CD4-positive, alpha-beta T cell treated with Interferon alpha-2 for 1 hour (primary cell): ENCODE measurements at places on chromosomes 16 and 17.

DNA sequence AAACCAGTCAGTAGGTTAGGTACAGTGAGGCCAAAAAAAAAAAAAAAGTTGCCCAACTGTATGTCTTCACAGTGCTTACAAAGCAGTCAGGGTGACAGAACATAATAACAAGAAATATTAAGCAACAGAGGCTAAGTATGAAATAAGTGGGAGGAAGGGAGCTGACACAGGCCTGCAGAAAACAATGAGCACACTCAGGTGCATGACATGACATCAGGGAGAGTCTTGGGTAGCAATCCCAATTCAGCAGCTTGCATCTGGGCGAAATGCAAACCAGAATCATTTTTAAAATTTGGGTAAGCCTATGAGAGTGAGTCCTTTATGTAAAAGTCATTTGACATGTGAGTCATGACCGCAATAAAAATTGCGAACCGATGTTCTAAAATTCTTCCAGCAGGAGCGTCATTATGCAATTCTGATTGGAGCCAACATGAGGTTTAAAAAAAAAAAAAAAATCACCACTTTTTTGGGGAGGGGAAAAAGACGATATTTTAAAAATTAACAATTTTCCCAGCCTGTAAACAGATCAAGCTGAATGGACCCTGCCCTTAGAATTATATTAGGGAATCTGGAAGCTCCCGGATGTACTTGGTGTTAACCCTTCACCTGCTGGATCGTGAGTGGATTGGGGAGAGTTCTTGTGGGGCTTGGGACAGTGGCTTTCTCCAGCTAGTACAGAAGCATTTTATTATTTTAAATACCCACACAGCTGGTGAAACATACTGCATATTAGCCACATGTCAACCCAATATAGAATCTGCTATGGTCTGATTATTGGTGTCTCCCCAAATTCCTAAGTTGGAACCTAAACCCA is 127.9 kb downstream of the NPIPB5 start:
- no peak for DNase-seq

GRCh38 chr17:70165383-70165782 is 3.9 kb upstream of the KCNJ2 start:
- no peak for DNase-seq

DNA sequence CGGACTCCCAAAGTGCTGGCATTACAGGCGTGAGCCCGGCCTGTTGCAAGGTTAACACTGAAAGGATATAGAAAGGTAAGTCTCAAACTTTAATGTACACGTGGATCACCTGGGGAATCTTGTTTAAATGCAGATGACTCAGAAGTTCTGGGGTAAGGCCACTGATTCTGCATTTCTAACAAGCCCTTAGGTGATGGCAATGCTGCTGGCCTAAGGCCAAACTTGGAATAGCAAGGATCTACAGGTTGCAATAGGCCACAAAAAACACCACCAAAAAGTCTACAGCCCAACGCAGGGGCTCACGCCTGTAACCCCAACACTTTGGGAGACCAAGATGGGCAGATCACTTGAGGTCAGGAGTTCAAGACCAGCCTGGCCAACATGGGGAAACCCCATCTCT is 4.2 kb downstream of the CMTM4 start:
- no peak for DNase-seq

GRCh38 chr16:59324462-59324861 is 590.3 kb upstream of the GOT2 start:
- no peak for DNase-seq

GRCh38 chr16:77668201-77668600 is 54.1 kb upstream of the NUDT7 start:
- no peak for DNase-seq

DNA sequence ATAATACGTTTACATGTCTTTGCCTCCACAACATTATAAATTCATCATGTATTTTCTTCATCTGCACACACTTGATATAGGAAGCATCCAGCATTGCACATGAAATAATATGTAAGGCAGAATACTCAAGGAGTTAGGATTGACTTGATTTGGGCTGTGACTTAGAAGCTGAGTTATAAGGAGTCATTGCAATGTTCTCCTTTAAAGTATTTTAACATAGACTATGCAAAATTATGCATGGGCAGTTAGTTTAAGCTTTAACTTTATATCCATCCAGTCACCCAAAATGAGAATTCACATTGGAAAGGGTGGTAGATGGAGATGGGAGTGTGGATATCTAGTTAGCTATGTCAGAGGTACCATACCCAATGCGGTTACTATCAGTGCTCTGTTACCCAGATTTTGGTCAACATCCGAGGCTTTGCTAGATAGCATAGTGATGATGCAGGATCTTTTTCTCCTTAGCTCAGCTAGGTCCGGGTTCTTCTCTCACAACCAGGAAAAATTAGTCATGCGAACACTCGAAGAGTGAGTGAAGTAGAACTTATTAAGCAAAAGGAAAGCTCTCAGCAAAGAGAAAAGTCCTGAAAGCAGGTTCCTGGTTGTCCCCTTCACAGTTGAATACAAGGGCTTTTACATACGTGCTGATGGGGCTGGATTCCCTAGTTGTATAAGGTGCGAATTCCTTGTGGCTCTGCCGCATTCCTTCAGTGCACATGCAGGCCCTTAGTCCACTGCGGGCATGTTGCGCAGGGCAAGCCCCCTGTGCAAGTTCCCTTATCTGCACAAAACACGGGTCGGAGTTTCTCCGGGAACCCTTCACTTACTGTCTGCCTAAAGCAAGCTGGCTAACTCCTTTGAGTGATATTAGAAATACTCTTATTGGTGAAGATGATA is 73.1 kb upstream of the FAM20A start:
- no peak for DNase-seq

DNA sequence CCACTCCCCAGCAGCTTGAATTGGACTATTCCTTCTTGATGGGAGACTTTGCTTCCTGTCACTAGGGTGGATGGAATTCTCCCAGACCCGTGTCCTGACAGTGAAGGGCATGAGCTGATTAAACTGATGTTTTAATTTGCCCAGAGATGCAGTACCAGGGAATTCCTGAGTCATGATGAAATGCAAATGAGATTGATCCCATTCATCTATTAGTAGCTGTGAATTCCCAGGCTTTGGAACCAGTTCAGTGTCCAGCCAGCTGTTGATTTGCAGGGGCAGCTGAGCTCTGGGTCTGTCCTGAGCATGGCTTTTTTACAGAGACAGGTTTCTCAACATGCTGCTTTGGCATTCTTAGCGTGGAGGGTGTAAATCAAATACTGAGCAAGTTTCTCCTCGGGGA is 157.9 kb downstream of the PITPNC1 start:
- DNase-seq: no peak

DNA sequence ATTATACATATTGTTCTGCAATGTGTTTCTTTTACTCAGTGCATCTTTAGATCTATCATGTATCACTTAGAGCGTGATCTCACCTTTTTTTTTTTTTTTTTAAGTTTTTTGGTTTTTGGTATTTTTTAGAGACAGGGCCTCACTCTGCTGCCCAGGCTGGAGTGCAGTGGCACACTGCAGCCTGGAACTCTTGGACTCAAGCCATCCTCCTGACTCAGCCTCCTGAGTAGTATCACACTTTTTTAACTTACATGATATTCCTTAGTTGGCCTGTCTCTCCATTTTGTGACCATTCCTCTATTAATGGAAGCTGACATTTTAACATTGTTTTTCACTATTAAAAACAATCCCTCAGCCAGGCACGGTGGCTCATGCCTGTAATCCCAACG is 4.7 kb upstream of the MPO start:
- DNase-seq: no peak

- no peak for DNase-seq
Observed at GRCh38 chr17:69254187-69254586, 25.6 kb upstream of the ABCA10 start.

DNA sequence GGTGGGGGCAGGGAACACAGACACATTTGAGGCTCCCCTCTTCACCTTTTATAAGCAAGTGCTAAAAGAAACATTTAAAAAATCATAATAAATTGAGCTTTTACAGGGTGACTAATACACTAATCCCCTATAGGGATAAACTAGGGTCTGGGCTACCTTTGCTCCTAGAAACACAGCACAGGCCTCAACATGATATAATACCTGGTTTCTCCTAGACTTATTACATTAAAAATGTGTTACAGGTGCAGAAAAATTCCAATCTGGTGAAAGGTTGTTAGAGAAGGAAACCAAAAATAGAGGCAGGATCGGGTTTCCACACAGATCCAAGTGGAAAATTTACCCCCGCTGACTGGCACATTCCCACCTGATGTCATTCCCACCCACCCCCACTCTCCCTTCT is 124.7 kb upstream of the NOG start:
- no peak for DNase-seq

- DNase-seq: no peak
Observed at GRCh38 chr17:78828470-78829185, 12.0 kb downstream of the USP36 start.

DNA sequence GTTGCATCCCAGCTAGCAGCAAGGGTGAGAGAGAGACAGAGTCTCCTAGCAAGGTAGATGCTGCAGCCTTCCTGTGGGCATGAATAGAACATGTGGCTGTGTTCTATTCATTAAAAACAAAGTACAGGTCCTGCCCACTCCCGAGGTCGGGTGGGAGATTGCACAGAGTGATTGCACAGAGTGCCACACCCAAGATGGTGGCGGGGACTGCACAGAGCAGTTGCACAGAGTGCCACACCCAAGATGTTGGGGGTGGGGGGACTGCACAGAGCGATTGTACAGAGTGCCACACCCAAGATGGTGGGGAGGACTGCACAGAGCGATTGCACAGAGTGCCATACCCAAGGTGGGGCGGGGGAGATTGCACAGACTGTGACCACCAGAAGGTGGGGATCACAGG is 410.8 kb upstream of the EEF2KMT start:
- DNase-seq: no peak

GRCh38 chr16:19142939-19143598 is 25.0 kb upstream of the SYT17 start:
- DNase-seq: no peak

DNA sequence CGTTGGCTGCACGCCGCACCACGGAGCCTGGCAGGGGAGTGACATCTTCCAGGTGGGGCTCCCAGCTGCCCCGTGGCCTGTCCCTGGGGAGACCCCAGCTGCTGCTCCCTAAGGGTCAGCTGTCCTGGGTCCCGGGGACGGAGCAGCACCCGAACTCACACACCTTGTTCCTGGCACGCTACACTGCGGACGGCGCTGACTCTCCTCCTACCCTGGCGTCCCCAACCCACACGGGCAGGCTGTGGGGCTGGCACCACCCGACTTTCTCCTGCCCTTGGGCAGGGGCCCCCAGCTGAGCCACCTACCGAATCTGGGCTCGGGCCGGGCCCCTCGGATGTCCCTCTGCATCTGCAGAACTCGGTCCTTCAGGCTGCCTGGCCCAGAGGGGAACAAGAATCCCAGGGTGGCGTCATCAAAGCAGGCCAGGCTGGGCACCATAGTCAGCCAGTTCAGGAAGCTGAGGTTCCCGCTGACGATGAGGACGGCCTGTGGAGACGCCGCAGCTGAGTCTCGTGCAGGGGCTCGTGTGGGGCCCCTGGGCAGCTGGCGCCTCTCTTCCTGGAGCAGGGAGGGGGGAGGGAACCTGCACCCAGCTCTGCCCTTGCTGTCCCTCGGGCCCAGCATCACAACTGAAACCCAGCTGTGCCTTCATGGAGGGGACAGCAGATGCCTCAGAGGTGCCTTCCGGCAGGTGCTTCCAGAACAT is 70.5 kb upstream of the GNG13 start:
- DNase-seq: no peak

- DNase-seq: no peak
Observed at GRCh38 chr16:13154799-13155198, 253.4 kb downstream of the SHISA9 start.

GRCh38 chr17:71402661-71403141 is 718.1 kb upstream of the SOX9 start:
- DNase-seq: no peak
